CD4-positive, CD25-positive, alpha-beta regulatory T cell (primary cell): ENCODE measurements at places on chromosomes 3 and 15.

- DNase-seq: no peak
These were observed 807.0 kb upstream of the ARRDC4 start for GRCh38 chr15:97153356-97153965.

DNA sequence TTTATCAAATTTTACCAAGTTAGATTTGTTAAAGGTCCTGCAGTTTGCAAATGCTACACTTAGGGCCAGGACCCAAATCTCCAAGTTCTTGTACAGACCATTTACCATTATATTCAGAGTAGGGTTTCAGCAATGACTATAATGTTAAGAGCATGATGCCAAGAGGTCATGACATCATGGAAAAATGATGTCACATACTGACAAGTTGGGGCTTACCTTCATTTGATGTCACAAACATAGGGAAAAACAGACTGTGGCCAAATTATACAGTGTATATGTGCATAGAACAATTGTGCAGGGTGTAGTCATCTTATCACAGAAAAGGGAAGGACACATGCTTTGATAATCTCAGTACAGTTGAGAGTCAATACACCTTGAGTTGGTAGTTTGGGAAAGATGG is 10.1 kb upstream of the THRB start:
- DNase-seq: no peak

DNA sequence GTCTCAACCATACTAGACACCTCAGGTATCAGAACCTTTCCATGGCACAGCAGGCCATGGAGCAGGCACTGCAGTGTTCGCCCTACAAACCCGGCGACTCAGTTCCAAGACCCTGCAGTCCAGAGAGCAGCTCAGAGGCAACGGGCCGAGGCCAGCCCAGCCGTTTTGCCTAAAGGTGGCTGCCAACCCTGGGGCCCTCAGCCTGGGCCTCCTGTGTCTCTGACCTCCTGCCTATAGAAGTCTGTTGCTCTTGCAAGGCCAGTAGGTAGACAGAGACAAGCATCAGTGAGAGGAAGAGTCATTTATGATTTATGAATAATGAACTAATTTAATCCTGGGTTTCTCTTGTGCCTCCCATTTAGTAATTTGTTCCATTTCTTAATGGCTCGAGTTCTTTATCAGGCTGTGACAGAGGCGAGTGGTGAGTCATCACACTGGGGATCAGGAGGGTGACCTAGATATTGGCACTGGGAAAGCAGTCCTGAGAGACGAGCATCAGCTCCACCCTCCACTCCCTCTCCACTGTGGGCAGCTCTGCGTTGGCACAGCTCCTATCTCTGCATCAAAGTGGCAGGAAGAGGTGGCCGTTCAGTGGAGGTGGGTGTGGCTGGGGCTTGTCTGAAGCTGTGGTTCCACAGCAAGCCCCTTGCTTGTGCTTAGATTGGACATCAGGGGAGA is 79.8 kb downstream of the ABHD5 start:
- no peak for DNase-seq

- DNase-seq: no peak
These were observed 5.1 kb downstream of the PROK2 start for GRCh38 chr3:71779674-71780377.

- no peak for DNase-seq
These were observed 80.2 kb downstream of the FMN1 start for GRCh38 chr15:33114374-33114717.

GRCh38 chr15:97234851-97235610 is 725.5 kb upstream of the ARRDC4 start:
- peak; percentile 1 for DNase-seq

DNA sequence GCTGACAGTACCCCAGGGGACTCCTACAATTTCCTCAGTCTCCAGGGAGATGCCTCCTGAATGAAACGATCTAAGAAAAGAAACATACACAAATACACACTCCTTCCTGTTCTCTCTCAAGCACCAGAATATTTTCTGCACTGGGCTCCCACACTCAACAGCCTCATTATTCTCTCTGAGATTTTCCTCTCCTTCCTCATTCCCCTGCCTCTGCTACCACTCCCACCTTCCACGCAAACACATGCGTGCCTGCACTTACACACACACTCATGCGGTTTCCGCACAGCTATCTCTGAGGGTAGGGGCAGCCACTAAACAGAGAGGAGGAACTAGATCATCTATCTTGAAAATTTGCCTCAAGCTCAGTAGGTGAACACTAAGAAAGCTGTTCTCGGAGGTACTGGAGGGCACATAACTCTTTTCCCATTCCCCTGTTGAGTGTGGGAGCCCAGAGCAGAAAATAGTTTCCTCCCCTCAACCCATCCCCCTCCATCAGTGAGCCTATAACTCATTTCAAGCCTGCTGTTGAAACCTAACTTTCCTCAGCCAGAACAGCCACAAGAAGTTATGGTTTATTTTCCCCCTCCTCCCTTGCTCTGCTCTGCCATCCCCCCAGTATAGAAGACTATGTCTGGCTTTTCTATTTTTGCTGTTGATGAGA is 30.5 kb upstream of the TIPARP start:
- peak; percentile 70 for DNase-seq

DNA sequence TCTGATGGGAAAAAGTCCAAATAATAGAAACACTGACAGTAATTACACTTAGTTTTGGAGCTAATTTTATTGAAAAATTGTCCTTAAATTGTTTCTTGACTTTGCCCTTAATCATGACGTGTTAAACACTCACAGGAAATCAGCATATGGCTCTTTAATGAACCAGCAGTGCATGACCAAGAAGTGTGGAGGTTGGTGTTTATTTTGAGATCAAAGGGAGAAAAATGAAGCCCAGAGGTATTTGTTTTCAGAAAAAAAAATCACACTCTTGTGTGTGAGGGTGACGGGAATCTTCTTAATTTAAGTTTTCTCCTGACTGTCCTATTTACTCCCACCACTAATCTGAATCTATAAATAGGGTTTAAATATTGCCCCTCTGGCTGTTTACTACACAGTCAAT is 28.8 kb upstream of the SYNM start:
- DNase-seq: no peak

- no peak for DNase-seq
These were observed 9.2 kb downstream of the LXN start for GRCh38 chr3:158663246-158663645.

GRCh38 chr3:193852901-193853300 is 259.9 kb downstream of the OPA1 start:
- no peak for DNase-seq

DNA sequence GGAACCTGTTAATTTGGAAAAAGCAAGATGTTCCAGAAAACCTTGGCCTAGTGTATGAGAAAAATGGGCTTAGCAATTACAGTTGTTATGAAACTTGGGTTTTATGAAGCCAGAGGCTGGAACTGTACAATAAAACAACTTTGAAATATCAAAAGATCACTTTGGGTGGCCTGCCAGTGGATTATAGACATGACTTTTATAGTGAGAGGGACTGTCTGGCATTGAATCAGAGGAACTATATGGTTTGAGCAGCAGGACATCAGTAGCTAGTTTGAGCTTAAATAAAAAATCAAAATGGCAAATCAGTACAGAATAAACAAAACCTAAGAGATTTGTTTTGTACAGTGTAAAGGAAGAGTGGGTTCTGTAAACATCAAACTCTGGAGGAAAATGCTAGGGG is 115.0 kb upstream of the PTPRG start:
- no peak for DNase-seq

DNA sequence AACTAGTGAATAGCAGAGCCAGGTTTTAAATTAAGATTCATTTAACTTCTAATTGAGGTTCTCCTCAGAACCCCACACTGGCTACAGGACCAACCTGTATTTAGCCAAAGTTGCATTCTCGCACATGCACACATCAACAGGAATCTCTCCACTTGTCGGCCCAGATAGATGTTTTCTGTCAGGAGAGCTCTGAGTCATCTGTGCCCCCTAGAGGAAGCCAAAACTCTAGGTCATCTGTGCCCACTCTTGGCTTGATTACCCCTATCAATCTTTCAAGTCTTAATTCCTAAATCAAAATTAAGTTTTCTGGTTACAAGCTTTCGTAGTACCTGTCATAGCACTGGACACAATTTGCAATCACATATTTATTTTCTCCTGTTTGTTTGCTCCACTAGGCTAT is 104.9 kb upstream of the EOMES start:
- no peak for DNase-seq

DNA sequence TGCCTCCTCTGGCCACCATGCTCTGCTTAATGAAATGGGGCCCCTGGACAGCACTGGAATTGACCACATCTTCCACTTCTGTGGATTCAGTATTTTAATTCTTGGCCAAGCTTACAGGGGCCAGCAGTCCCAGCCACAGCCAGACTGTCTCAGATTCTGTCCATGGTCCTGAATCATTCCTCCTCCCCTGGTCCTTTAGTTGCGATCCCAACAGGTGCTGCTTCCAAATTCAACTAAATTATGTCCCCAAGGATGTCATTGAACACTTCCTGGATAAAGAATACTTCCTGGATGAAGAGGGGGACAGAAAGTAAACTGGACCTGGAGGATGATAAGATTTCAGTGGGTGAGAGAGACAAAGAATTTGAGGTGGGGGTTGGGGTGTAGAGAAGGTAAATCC is 111.1 kb upstream of the FOXB1 start:
- DNase-seq: no peak

DNA sequence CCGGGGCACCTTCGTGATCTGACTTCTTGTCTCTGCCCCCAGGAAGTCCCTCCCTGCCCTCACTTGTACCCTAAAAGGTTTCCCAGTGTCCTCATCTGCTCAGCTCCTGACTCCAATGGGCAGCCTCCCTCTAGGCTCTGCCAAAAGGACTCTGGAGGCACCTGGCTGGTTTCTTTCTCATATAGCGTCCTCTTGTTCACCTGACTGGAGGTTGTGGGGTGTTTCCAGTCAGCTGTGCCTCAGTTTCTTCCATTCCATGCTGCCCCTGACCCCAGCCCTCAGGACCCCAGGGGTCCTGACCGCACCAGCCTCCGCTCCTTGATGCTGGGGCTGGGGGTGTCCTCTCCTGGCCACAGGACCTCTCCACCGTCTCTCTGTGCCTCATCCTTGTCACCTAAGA is 2.5 kb downstream of the PRR23E start:
- no peak for DNase-seq

GRCh38 chr15:49831206-49831965 is 210.5 kb downstream of the DTWD1 start:
- DNase-seq: no peak

GRCh38 chr3:143786219-143787191 is 61.8 kb downstream of the SLC9A9 start:
- DNase-seq: no peak

- no peak for DNase-seq
These were observed 56.7 kb downstream of the RPL22L1 start for GRCh38 chr3:170813266-170813665.

DNA sequence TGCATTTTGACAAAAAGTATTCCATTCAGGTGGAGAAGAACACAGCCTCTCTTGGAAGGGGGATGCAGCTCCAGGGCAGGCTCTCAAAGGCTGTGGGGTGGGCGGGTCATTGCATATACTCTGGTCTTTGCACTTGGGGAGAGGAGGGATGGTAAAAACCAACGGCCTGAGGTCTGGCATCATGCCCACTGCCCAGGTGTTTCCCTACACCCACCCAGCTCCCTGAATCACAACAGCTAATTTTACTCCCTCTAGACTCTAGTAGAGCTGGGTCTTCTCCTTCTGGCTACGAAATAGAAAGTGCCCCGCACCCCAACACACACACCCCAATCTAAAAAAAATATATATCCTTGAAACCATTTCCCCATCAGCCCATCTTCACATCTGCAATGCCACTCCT is 1.0 kb downstream of the MYLK start:
- no peak for DNase-seq

DNA sequence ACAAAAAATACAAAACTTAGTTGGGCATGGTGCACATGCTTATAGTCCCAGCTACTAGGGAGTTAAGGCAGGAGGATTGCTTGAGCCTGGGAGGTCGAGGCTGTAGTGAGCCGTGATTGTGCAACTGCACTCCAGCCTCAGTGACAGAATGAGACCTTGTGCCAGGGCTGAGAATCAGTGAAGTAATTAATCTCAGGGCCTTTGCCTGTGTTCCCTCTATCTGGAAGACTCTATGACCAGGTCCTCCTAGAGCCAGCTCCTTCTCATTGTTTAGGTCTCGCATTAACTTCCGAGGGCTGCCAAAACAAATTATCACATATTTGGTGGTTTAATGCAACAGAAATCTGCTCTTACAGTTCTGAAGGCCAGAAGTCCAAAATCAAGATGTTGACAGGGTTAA is 41.4 kb upstream of the FLNB start:
- DNase-seq: no peak

- no peak for DNase-seq
These were observed 558.7 kb upstream of the NECTIN3 start for GRCh38 chr3:110512961-110513360.

DNA sequence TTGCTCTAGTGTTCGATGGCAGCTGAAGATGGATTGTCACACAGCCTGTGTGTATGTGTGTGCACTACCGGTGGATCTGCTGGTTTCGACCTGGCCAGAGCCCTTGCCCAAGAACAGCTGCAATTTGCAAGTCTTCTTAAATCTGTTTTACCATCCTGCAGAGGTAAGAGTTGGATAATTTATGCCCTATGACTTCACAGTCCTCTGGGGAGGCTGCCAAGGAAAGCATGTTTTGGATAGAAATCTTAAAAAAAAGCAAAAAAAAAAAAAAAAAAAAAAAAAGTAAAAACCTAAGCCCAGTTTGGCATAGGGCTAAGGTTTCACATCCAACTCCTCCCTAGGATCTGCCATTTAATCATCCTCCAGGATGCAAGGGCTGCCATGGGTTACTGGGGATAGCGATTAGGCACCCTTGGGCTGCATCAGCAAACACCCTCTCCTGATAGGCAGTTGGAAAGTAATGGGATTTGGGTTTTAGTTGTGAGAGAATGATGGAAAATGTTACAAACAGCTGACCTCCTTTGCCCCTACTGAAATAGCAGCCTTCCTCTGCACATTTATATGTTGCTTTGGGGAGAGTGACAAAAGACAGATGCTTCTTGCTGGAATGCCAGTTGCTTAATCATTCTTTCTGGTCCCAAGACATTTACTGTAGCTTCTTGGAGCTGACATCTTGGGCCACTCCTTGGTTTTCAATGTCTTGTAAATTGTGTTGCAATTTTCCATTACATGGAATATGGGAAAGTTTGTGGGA is 35.4 kb downstream of the CD200R1L start:
- no peak for DNase-seq

DNA sequence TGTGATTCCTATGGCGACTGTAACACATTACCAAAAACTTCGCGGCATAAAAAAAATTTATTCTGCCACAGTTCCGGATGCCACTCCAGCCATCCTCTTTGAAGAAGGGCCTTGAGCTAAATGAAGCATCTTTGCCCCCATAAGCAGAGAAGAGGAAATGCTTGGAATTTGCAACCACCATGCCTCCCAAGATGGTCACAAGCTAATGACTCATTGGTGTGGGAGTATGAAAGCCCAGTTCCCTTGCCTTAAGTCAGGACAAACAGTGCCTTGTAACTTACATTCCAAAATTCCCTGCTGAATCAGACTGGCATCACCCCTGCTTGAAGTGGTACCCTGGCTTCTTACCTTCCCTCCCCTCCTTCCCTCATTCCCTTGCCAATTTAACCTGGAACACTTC is 1077.4 kb downstream of the EPHA3 start:
- no peak for DNase-seq

GRCh38 chr15:79322945-79323344 is 12.0 kb downstream of the TMED3 start:
- no peak for DNase-seq

- DNase-seq: no peak
These were observed 66.8 kb downstream of the FAIM start for GRCh38 chr3:138675393-138675792.
